KBM-7 (cell line): ENCODE measurements at places on chromosomes 1 and 21.

DNA sequence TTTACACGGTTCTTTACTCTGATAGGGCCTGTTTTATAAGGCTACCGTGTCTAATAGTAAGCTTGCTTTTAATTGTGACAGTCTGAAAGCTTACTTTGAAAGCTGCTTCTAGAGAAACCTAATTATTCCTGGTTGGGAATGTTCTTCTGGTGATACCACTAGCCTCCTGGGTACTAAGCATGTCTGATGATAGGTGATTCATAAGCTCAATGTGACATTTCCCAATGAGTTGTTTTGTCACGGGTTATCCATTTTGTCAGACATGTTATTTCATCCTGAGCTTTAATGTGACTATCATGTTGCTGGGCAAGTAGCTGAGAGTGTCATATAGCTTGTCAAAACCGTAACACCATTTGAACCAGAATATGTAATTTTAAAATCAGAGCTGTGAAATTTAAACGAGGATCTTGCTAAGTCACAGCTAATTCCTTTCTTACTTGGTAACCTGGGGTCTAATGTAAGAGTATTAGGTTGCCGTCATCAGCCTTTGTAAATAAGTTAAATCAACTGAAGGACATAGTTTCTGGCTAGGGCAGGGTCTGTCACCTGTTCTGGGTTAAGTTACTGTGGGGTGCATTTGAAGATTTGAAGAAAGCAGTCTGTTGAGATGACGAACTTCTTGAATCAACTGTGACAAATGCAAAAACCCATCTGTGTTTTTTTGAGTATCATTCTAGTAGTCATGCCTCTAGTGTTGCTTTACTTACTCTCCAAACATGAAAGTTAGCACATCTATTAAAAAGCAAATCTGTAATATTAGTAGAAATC is 529.2 kb downstream of the USP25 start:
- DNase-seq: no peak

DNA sequence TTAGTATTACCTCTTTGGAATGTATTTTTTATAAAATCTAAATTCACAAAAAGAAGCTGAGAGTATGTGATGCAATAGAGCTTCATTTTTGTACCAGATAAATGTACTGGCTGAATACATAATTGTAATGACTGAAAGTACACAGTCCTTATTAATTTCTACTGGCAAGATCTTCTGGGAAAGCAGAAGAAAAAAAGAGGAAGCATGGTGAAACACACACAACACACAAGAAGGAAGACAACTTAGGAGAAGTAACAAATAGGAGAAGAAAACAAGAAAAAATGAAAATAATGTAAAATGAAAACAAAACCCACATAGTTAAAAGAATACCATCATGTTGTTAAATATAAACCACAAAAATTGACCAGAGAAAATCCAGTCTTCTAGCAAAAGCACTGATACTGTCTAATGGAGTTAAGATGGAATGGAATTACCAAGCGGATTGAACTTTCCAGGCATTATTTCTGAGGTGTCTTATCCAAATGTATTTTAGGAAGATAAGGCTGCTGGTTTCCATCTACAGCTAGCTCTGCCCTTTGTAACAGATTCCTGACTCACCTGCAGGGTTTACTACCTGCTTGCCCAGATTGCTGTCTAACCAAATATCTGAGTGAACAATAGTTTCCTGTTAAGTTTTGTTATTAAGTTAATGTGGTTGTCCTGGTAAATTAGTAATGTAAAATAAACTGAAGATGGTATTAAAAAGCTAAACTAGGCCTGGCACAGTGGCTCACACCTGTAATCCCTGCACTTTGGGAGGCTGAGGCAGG is 4.5 kb upstream of the COP1 start:
- DNase-seq: peak; percentile 73

GRCh38 chr1:165010418-165011070 is 346.0 kb downstream of the LMX1A start:
- DNase-seq: no peak

DNA sequence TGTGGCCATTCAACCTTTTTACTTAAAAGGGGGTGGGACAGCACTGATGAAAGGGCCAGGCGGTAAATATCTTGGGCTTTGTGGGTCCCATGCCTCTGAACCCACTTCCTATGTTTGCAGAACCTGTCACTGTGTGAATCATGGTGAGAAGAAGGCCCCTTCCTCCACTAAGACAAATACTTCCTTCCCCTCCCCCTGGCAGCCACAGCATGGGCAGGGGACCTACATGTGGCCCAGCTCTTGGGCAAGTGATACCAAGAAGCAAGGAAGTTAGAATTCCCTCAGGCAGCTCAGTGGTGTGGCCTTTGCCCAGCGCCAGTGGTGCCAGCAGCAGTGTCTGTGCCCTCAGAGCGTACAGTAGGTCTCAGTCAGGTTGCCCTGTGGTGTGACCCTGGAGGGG is 168.6 kb downstream of the TRIM33 start:
- DNase-seq: peak; percentile 62

- no peak for DNase-seq
Measured at GRCh38 chr1:30912224-30912623, 3.7 kb upstream of the SDC3 start.

GRCh38 chr1:162626761-162627160 is 5.5 kb upstream of the DDR2 start:
- no peak for DNase-seq
